DMS 273 treated with DMSO at 0.1 percent for 48 hours (cell line): ENCODE measurements at places on chromosomes 13 and 19.

DNA sequence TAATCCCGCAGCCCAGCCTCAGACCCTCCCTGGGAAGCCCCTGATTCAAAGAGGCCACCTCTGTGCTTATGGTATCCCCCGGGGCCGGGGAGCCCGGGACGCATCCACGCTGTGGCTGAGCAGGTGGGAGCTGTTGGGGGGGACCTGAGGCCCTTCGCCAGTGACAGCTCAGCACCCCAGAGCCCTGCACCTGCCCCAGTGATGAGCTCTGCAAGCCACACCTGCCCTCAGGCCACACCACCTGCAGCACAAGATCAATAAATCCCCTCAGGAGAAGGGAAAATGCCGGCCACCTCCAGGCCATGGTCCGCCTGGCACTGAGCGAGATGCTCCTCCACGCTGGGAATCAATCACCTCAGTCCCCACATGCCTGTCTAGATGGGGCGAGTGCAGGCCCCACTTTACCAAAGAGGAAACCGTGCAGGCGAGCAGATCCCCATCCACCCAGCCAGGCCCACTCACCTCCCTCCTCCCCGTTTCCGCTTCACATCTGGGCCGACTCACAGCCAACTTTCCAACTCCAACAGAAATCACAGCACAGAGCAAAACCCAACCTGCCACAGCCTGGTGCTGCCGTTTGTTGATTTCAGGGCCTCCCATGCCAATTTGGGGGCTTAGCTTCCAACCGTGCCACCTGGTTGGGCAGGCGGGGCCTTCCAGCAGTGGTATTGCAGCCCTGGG is 12.8 kb downstream of the MOB3A start:
- no peak for DNase-seq

- DNase-seq, result no peak
These were observed 6.3 kb downstream of the MAP1S start for GRCh38 chr19:17725422-17726078.

GRCh38 chr19:40403262-40403984 is 9.8 kb downstream of the PRX start:
- DNase-seq, result peak; percentile 43

GRCh38 chr19:54448040-54448773 is 792 bp upstream of the LENG8 start:
- DNase-seq, result peak; percentile 49

- DNase-seq, result no peak
These were observed 8.6 kb downstream of the ZNF584 start for GRCh38 chr19:58417071-58417470.

DNA sequence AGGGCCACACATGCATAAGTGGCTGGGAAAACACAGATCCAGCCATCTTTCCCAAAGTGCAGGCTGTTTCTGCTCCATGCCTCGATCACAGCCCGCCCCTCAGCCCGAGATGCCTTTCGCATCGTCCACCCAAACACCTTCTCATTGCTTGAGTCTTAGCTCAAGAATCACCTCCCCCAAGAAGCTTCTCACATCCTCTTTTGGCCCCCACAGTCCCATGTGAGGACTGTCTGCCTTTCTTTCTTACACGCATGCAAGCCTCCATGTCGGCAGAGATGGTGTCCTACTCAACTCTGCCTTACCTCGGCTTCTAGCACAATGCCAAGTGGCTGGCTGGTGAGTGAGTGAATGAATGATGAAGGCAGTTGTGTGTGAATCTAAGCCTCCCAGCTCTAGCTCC is 18.1 kb upstream of the GSX1 start:
- no peak for DNase-seq

GRCh38 chr13:111873676-111874178 is 193.2 kb upstream of the SOX1 start:
- no peak for DNase-seq

DNA sequence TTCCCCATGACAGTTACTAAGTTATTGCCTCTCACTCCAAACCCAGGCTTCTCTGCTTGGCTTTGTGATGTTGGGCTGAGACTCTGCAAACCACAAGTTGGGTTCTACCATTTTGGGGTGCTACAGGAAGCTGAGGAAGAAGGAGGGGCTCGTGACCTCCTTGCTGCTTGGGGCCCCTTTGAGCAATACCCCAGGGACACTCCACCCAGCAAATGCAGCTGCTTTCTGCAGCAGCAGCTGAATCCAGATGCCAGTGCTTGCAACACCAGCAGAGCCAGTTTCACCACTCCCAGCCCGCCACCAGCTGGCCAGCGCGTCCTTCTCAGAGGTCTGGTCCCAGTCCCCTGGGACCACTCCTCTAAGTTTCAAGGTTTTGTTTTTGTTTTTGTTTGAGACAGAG is 22.0 kb upstream of the UBAC2 start:
- DNase-seq, result no peak

DNA sequence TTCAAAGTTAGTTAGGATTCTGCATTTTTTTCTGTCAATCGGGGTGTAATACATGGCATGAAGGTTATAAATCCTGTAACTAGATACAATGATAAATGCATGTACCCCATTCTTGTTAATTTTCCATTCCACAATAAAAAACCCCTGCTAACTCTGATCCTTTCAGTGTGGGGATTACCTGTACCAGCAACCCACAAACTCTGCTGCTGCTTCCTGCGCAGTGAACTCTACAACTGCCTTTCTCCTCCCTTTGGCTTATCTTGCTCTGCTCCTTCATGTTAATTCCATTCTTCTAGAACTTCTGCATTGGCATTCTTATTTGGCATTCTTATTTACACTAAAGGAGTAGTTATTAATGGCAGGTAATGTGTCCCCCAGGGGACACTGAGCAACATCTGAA is 273.1 kb downstream of the KLF12 start:
- DNase-seq, result no peak

- no peak for DNase-seq
These were observed 493 bp upstream of the LHFPL6 start for GRCh38 chr13:39603424-39603947.
